Pancreas (tissue), 10 donors: ENCODE measurements at places on chromosomes 4 and X.

GRCh38 chr4:27006646-27007045, 146.0 kb downstream of the STIM2 start:
- peaks cover 14% of the 10 kb centered on the region for H3K4me1 ChIP-seq
- no peak for DNase-seq
- H3K36me3 ChIP-seq, result no peaks in the 10 kb centered on the region
- no peak overlapping the region for H3K4me3 ChIP-seq

- no peak overlapping the region for H3K27ac ChIP-seq
- H3K27me3 ChIP-seq, result no peaks in the 10 kb centered on the region
- no peak overlapping the region for H3K4me3 ChIP-seq
- DNase-seq, result no peak
- H3K36me3 ChIP-seq, result no peaks in the 10 kb centered on the region
- H3K4me1 ChIP-seq, result no peaks in the 10 kb centered on the region
These were observed 22.2 kb downstream of the CRMP1 start for GRCh38 chr4:5870701-5871100.

GRCh38 chr4:23220911-23221310, 528.2 kb downstream of the GBA3 start:
- DNase-seq, result no peak
- H3K27ac ChIP-seq, result no peak overlapping the region
- no peaks in the 10 kb centered on the region for H3K4me1 ChIP-seq
- no peaks in the 10 kb centered on the region for H3K36me3 ChIP-seq

DNA sequence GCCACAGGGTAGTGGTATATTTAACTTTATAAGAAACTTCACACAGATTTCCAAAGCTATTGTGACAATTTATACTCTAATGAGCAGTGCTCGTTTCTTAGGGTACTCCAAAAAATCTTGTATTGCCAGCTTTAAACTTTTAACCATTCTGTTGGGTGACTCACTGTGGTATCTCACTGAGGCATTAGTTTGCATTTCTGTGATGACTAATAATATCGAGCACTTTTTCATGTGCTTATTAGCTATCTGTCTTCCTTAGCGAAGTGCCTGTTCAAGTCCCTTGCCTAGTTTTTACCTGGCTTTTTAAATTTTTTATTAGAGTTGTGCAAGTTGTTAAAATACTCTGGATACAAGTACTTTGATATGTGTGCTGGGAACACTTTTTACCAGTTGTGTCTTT, 5.5 kb downstream of the PNMA3 start:
- H3K27ac ChIP-seq, result no peak overlapping the region
- peaks cover 6% of the 10 kb centered on the region for H3K27me3 ChIP-seq
- no peak for DNase-seq
- H3K36me3 ChIP-seq, result no peaks in the 10 kb centered on the region
- no peak overlapping the region for H3K4me3 ChIP-seq

GRCh38 chr4:177367336-177367735, 57.7 kb downstream of the NEIL3 start:
- no peaks in the 10 kb centered on the region for H3K27me3 ChIP-seq
- no peaks in the 10 kb centered on the region for H3K36me3 ChIP-seq
- no peak overlapping the region for H3K27ac ChIP-seq
- DNase-seq, result no peak
- H3K4me1 ChIP-seq, result no peaks in the 10 kb centered on the region

GRCh38 chrX:41313419-41313818, 20.5 kb upstream of the DDX3X start:
- no peak overlapping the region for H3K27ac ChIP-seq
- H3K27me3 ChIP-seq, result no peaks in the 10 kb centered on the region

DNA sequence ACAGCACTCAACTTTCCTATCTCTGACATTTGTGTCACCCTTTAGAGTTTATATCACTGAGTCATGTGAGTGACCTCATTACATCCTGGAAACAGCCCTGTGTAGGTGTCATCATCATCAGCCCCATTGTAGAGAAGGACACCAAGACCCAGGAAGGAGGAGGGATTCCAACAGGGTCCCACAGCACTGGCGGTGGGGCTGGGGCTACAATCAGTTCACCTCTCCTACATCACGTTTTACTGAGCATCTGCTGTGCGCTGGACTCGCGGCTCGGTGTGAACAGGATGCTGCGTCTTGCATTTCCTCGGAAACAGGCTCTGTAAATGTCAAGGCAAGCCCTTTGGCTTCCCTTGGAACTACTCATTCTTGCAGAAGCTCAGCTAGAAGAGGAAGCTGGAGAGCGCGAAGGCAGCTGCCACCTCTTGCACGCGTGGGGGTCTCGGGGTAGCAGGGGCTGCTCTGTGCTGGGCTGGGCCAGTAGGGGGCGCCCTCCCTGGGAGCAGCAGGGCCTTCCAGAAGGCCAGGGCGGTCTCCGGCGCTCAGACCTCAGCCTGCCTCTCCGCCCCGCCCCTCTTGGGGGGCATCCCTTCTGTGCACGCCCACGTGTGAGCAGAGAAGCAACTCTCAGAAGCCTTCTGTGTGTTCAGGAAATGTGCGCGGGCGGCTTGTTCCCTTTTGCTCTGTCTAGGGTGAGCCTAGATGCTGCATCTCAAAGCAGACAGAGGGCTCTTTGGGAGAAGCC, 29.0 kb downstream of the REELD1 start:
- no peaks in the 10 kb centered on the region for H3K36me3 ChIP-seq
- peaks cover 4% of the 10 kb centered on the region for H3K4me1 ChIP-seq
- H3K27me3 ChIP-seq, result no peaks in the 10 kb centered on the region
- no peak overlapping the region for H3K27ac ChIP-seq
